ENCODE measurements at places on chromosomes 6 and 20. TPM values are rescaled to one million over a fixed set of nuclear protein-coding genes. Genes with fewer than 3 reads are reported as not detected.

- H3K27ac ChIP-seq: no peak overlapping the region
- no peak for DNase-seq
- H3K4me3 ChIP-seq: no peak overlapping the region
- H3K4me1 ChIP-seq: no peaks in the 10 kb centered on the region
- no peaks in the 10 kb centered on the region for H3K27me3 ChIP-seq
These were observed 30.7 kb downstream of the CDK19 start for GRCh38 chr6:110784610-110784979.

DNA sequence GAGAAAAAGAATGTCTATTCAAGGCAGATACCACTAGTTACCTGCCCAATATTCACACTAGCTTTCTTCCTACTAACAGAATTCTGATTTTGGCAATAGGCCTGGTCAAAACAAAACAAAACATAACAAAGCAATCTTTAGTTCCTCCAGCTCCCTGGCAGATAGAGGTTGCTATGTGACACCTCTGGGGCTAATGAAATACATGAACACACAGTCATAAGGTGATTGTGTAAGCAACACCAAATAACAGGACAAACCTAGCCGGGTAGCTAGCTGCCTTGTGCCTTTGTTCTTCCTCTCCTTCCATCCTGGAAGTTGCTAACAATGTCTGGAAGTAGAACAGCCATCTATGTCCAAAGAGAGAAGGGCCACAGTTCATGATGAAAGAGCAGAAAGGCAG, 6.0 kb upstream of the HMGN3 start:
- no peaks in the 10 kb centered on the region for H3K27me3 ChIP-seq
- H3K36me3 ChIP-seq: no peaks in the 10 kb centered on the region
- no peak for DNase-seq
- no peak overlapping the region for H3K4me3 ChIP-seq
- H3K27ac ChIP-seq: peak overlapping the region; percentile 37
- no peaks in the 10 kb centered on the region for H3K4me1 ChIP-seq

DNA sequence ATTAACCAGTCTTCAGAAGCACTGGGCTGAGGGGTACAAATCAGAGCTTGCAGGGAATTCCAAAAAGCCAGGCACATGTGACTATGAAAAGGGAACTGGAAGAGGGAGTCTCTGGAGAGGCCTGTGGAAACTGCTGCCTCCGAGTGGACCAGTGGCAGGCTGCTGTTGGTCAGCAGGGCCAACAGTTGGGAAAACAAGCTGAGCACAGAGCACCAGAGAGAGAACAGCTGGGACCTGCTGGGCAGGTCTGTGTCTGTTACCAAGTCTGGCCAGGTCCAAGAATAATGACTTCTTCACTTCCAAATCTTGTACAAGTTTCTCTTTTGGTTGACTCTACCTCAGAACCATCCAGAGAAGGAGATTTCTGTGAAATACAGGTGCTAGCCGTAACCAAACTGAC, 81.4 kb downstream of the LIN28B start:
- no peak for DNase-seq
- H3K4me3 ChIP-seq: no peak overlapping the region
- H3K4me1 ChIP-seq: no peaks in the 10 kb centered on the region
- no peaks in the 10 kb centered on the region for H3K27me3 ChIP-seq
- no peak overlapping the region for H3K27ac ChIP-seq

- H3K36me3 ChIP-seq: no peaks in the 10 kb centered on the region
- no peak overlapping the region for H3K4me3 ChIP-seq
- DNase-seq: no peak
- H3K27me3 ChIP-seq: no peaks in the 10 kb centered on the region
- no peak overlapping the region for H3K27ac ChIP-seq
These were observed 35.7 kb downstream of the CSNK2A1 start for GRCh38 chr20:507761-508332.

DNA sequence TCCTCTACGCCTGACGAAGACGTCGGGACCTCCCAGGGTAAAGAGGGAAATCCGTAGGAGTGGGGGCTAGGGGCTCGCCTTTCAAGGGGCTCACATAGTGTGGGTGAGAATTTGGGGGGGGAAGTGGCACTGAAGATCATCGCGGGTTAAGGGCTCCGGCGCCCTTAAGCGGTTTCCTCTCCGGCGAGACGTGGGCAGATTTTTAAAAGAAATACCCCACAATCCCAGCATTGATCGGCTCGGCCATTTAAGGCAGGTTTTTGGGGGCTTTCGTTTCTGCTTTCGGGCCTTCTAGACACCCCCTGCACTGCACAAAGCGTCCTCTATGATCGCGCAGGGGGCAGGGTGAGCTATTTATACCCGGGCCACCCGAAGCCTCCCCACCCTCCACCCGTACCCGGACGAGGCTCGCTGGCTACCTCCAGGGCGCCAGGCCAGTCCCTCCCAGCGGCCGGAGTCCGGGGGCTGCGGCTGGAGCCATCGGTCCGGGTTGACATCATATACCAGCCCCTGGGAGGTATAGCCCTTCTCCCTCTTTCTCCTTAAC, 1.2 kb downstream of the NKX2-2 start:
- DNase-seq: no peak
- peaks cover 100% of the 10 kb centered on the region for H3K27me3 ChIP-seq
- H3K36me3 ChIP-seq: no peaks in the 10 kb centered on the region
- H3K4me3 ChIP-seq: peak overlapping the region; percentile 55
- H3K4me1 ChIP-seq: no peaks in the 10 kb centered on the region
- H3K27ac ChIP-seq: no peak overlapping the region

NMBR gene
- total RNA-seq: not detected

BPIFB4 gene
- total RNA-seq: not detected

DNA sequence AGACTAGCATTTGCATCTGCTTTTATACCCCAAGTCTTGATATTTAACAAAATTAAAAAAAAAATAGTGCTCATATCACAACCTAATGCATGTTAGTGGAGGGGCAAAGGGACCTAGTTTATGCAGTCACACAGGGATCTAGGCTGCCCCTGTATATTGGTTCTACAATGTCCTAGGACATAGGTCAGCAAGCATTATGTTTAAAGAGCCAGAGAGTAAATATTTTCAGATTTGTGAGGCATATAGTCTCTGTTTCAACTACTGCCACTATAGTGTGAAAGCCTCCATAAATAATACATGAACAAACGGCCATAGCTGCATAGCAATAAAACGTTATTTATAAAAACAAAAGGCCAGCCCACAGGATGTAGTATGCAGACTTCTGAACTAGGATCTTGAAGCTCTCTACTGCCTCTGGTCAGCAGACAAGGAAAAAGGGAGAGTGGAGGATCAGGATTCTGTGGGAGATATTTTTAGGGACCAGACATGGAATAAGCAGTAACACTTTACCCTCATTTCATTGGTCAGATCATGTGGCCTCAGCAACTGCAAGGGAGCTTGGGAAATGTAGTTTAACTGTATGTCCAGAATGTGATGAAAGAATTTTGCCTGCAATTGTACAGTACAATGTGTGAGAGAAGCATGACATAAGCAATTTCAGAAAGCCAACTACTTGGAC, 414.2 kb upstream of the SPTLC3 start:
- H3K27me3 ChIP-seq: no peaks in the 10 kb centered on the region
- no peaks in the 10 kb centered on the region for H3K36me3 ChIP-seq
- no peak overlapping the region for H3K4me3 ChIP-seq

DNA sequence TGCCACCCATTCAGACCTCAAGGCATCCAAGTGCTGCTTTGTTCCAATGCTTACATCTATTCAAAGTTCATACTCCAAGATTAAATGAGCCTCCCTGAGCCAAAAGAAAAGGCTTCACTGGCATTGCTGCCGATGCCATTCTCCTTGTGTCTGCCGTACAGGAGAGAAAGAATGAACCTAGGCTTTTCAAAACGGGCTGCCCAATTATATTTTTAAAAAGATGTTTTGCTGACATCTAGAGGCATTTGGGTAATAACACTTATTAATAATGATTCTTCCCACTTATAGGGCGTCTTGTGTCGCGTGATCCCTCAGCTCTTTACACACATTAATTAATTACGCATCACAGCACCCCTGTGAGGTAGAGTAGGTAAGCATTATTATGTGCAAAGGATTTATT, 545.6 kb downstream of the PKHD1 start:
- no peak overlapping the region for H3K27ac ChIP-seq
- no peak overlapping the region for H3K4me3 ChIP-seq
- H3K27me3 ChIP-seq: no peaks in the 10 kb centered on the region
- no peak for DNase-seq

PNPLA1 gene
- not detected for total RNA-seq

- H3K27ac ChIP-seq: no peak overlapping the region
- DNase-seq: no peak
- H3K27me3 ChIP-seq: no peaks in the 10 kb centered on the region
- H3K36me3 ChIP-seq: peaks cover 10% of the 10 kb centered on the region
These were observed 40.2 kb downstream of the PGM3 start for GRCh38 chr6:83152913-83153312.

GRCh38 chr6:93677264-93677965, 258.1 kb upstream of the EPHA7 start:
- H3K4me1 ChIP-seq: no peaks in the 10 kb centered on the region
- no peak overlapping the region for H3K4me3 ChIP-seq
- no peaks in the 10 kb centered on the region for H3K27me3 ChIP-seq
- H3K36me3 ChIP-seq: no peaks in the 10 kb centered on the region
- DNase-seq: no peak
- no peak overlapping the region for H3K27ac ChIP-seq

GRCh38 chr6:71473926-71474325, 185.3 kb downstream of the OGFRL1 start:
- H3K27ac ChIP-seq: peak overlapping the region; percentile 79
- no peak overlapping the region for H3K4me3 ChIP-seq
- no peaks in the 10 kb centered on the region for H3K36me3 ChIP-seq

DNA sequence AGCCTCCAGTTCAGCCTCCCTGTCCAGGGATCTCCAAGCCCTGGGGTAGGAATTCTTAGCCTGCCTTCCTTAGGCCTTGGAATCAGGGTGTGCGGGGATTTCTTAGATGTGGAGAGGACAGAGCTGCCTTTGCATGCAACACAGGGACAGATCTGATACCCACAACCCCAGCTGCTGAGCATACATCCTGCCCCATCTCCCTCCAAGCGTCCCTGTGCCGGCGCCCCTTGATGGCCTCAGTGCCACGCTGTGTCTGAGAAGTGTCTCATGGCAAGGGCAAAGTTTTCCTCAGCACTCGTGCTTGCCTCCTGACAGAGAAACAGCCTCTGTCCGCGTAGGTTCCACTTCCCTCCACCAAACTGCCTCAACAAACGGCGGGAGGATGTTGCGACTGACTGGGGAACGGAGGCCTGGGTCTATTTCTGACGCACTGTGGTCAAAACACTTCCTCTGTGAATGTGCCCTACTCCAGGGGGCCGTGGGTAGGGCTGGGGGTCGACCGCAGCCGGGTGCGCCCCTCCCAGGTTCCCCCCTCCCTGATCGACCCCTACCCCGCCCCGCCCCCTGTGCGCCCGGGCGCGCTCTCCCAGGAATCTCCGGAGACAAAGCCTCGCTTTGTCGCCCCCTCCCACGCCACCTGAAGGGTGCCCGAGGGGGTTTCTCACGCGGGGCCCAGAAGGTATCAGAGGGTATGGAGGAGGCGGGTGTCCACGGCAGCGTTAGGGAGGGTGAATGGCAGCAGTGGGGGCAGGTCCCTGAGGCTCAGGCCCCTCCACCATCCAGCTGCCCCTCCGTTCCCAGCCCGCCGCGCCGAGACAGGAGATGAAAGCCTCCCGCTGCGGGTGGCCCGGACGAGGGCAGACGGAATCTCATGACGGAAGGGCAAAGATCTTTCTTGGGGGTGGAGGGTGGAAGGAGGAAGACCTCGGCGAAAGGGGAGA, 806 bp downstream of the MICAL1 start:
- peak; percentile 39 for DNase-seq
- H3K4me3 ChIP-seq: peak overlapping the region; percentile 62
- H3K27me3 ChIP-seq: no peaks in the 10 kb centered on the region
- H3K4me1 ChIP-seq: no peaks in the 10 kb centered on the region
- peak overlapping the region; percentile 73 for H3K27ac ChIP-seq

BACH2 gene
- total RNA-seq: 13.8 TPM

DNA sequence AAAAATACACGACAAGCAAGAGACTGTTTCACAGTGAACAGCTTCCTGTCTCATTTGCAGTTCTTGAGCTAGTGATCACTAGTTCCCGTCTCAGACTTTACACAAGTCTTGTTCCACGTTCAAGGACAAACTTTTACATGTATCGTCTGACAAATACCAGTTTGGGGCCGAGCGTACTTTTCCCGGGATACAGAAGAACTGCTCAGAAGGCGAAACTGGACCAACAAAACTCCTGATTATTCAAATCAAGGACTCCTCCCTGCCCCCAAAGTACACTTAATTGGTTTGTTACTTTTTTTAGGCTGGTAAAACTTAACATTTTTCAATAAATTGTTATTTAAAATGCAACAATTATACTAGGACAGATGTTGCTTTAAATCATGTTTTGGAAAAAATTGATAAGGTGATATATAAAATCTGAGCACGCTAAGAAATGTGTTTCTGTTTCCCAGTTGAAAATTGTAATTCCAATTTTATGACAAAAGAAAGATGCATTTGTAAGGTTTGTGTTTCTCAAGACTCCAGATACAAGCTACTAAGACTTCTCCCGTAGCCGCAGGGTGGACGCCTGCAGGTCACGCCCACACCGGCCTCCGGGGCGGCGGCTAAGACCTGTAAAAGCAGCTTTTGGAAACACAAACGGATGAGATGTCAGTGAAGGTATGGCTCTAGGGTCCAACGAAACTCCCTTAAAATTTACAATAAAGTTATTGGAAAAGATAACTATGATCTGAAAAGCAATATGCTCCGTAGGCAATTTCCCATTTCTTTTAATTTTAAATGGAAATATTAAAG, 16.8 kb upstream of the TCFL5 start:
- no peak overlapping the region for H3K4me3 ChIP-seq
- H3K4me1 ChIP-seq: no peaks in the 10 kb centered on the region
- H3K27ac ChIP-seq: no peak overlapping the region
- DNase-seq: no peak

DNA sequence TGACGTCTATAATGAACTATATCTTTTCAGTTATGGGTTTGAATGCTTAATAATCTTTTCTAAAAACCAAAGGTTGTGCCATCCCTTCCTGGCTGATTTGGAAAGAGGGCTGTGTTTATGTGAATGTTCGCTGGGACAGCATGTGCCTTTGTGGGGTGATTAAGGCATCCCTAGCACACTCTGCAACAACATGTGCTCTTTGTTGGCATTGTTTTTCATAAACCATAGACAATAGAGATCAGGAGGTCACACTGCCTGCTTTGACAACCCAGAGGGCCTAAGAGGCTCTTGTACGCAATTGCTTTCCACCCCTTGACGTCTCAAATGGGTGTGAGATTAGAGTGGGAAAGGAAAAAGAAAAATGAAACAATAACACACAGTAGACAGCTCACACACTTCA, 116.0 kb downstream of the LRRC1 start:
- H3K4me3 ChIP-seq: no peak overlapping the region
- H3K4me1 ChIP-seq: no peaks in the 10 kb centered on the region
- no peak for DNase-seq
- no peak overlapping the region for H3K27ac ChIP-seq
- H3K36me3 ChIP-seq: no peaks in the 10 kb centered on the region
- H3K27me3 ChIP-seq: no peaks in the 10 kb centered on the region
